Activated naive CD4-positive, alpha-beta T cell (primary cell): ENCODE measurements at places on chromosomes 2 and 18.

DNA sequence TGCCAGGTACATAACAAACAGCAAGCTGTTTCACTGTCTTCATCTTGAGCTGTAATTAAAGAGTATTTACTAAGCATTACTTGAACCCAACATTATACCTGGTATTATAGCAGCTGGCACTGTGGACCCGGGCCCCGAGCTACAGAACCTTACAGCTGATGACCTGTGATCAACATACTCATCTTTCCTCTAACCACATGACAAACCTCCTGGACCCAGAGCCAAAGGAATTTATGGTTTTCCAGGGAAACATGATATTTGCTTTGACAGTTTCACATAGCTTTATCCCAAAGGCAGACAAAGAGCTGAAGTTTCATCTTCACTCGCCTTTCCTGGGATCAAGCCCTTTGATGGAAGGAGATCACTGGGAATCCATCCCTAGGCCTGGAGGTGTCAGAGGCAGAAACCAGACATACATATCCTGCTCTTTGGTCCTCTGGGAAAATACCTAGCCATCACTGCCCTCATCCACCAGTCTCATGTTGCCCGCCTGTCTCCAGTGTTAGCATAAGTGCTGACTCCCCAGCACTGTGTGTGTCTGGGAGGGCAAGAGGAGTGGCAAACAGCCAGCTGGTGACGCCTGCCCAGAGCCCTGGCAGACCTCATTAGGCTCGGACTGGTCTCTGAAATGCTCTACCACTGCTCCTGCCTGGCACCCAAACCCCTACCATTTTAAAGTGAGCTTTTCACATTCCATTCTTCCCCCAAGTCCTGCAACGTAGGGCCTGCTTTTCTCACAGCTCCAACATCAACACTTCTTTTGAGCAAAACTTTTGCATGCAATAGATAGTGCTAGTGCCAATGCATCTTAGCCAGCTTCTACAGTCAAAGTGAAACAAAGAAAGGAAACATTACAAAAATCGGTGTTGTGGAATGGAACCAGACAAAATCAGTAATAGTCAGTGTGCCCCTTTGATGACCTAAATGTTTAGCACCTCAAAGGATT is 138.8 kb upstream of the CTAGE1 start:
- no peak for DNase-seq

GRCh38 chr18:47997338-47997780 is 66.9 kb upstream of the SMAD2 start:
- DNase-seq, result no peak

DNA sequence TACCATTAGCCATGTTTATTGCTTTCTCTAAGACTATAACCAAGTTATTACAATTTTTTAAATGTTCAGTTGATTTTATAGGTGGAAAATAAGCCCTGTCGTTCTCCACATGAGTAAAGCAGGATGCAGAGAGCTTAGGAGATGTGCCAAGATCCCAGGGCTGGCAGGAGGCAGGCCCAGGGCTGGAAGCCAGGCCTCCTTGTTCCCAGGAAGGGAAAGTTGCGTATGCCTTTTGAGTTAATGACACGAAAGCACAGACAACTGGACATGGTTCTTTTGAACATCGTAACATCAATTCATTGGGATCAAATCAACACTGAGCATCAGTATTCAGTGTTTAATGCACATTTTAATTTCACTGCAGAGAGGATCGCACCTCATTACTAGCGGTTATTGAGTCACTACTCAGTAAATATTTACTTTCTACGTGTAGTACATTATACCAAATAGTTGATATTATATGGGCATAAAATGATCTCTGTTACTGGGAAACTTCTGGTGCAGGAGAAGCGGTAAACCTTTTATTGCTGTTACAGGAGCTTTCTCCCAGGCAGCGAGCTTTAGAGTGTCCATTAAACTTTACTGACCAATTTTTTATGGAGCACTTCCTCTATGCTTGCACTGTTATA is 60.0 kb downstream of the RNF144A start:
- no peak for DNase-seq

DNA sequence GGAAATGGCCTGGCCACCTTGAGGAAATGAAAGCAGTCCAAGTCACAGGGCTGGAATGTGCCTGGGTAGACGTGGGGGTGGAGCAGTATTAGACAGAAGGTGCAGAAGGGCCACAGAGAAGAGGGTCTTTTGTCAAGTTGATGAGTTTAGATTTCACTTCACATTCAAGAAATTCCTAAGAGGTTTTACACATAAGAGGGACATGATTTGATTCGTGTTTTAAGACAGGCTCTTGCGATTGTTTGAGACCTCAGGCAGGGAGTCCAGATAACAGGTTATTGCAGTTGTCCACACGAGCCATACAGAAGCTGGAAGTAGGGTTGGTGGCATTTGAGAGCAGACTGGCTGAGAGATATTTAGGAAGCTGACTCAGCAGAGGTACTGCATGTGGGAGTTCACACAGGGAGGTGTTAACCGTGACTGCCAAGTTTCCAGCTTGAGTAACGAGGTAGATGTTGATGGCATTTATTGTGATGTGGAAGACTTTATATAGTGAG is 64.6 kb downstream of the NEB start:
- no peak for DNase-seq

DNA sequence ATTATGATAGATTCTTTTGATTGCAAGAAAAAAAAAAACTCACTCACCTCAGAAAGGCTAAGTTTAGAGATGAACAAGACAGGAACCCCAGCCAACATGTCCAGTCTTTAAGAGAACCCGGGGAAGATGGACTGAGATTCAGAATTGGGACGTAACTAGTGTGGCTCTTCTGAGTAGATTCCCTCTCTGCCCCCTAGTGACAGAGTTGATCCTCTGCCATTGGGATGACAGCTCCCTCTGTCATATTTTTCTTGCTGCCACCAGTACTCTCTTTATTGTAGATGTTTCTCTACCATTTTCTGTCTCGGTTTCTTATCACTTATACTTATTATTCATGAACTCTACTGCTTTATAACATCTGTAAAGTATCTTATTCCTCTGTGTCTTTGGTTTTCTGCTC is 77.7 kb downstream of the GULP1 start:
- DNase-seq, result no peak

GRCh38 chr2:215750763-215751162 is 262.6 kb downstream of the MREG start:
- DNase-seq, result no peak

DNA sequence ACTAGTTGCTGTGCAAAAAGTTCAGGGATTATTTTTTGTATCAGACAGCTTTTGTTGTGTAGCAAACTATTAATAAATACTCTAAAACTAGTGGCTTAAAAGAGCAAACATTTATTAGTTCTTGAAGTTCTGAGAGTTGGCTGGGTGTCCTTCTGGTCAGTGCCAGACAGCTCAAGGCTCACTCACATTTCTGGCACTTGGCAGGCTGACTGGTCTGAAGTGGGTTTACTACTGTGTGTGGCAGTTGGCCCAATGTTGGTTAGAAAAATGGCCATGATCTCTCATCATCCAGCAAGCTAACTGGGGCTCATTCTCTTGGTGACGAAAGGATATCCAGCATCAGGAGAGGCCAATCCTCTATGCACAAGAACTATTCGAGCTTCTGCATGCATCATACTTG is 71.4 kb upstream of the ZNF385B start:
- no peak for DNase-seq
